ENCODE measurements at places on chromosomes 4 and X.

DNA sequence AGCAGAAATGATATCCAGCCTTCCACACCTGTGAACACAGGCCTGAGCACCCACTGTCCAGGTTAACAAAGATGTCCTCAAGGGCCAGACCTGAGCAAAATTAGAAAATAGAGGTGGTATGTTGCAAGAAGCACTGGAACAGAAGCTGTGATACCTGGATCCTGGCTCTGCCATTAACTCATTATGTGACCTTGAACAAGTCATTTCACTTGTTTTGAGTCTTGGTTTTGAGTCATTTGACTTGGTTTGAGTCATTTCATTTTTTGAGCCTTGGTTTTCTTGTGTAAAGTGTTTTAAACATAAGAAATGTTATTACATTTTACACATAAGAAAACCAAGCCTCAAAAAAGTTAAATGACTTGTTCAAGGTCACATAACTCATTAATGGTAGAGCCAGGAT, 2.9 kb upstream of the NWD2 start:
- DNase-seq: no peak

DNA sequence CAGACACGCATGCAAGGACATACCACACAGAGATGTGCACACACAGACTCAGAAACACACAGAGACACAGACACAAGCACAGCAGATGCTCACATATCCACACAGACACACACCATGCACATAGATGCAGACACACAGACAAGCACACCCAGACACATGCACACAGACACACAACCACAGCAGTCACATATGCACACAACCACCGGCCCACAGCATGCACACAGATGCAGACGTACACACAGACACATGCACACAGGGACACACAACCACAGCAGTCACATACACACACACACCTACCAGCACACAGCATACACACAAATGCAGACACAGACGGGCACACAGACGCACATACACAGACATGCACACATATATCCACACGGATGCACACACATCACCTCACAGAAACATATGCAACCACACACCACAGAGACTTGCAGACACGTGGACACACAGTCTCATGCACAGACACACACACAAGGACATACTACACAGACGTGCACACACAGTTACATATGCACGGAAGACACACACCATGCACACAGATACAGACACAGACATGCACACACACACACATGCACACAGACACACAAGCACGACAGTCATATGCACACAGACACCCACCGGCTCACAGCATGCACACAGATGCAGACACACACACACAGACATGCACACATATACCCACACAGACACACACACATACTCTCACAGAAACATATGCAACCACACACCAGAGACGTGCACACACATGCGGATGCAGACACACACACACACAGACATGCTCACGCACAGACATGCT, 25.2 kb upstream of the SLC25A6 start:
- no peak for DNase-seq

DNA sequence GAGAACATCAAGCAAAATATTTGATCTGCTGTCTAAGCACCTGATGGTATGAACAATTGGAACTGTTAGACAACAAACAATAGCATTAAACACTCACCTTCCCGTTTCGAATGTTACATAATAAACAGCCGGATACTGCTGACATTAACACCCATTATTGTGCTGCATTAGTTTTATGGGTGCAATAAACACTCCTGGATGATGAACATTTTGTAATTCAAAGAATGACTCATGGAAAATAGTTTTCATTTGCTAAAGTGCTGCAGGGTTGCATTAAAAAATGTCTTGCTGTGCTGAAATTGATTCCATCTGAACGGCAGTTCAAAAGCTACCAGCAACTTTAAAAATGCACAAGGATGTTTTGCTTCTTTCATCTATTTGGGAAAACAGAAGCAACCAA, 100.8 kb upstream of the SORBS2 start:
- DNase-seq: peak; percentile 78

GRCh38 chr4:143407474-143407873, 70.8 kb downstream of the GAB1 start:
- no peak for DNase-seq

DNA sequence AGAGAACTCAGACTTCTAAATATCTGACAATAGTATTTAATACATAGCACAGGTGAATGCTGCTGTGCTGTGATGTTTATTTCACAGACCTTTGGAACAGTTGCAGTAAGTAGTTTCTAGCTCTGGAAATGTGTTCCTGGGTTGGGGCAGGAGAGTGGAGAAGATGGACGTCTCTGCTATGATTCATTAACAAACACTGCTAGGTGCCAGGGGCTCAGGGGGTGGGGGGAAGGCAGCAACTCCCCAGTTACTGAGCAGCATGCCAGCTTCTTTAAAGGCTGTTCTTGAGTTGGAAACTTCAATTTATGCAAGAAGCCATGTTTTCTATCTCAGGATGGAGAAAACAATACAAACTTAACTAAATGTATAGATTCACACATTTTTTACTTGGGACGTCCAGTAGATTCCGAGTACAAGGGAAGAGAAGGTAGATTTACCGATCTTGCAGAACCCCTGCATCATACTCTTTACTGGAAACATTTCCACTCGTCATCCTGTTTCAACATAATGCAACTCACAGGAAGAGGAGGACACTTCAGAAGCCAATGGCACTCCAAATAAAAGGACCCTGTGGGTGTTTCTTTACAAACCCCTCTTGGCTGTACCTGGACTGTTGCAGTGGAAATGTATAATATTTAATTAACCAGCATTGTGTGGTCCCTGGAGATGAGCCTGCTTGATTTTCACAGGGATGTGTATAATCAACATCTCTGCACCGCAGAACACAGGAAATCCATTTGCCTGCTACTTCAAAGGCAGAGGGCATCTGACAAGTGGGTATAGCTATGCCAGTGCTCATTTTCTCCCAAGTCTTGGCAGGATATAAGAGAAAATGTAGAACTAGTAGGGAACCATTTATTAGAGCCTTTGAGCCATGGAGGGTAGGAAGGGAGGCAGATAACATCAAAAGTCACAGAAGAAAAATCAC, 171.4 kb downstream of the SH3KBP1 start:
- no peak for DNase-seq

- no peak for DNase-seq
Observed at GRCh38 chr4:38314663-38315062, 349.3 kb upstream of the KLF3 start.

- DNase-seq: no peak
Observed at GRCh38 chr4:108626056-108626455, 5.7 kb downstream of the RPL34 start.

GRCh38 chrX:130110379-130111219, at the start of gene ELF4:
TSS of gene ELF4 (minus strand) at chrX:130110497. CDS start at chrX:130081330, 29,167 bp downstream.
- peak; percentile 26 for DNase-seq

- DNase-seq: no peak
Observed at GRCh38 chr4:8274765-8275547, 5.4 kb downstream of the HTRA3 start.

DNA sequence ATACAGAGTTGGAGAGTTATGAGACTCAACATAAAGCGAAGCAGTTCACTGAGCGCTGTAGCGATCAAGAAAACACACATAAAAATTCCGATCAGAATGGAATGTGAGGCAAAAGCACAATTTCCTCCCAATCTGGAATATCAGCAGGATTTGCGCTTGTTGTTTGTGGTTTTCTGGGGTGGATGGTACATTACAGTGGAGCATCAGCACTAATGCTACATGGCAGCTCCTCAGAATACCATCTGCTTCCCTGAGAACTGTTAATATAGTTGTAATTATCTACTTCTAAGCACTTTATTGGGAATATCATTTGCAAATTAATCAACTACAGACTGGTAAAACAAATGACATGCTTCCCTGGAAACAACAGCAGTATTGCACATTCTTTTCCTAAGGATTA, 324.1 kb upstream of the PPARGC1A start:
- no peak for DNase-seq

DNA sequence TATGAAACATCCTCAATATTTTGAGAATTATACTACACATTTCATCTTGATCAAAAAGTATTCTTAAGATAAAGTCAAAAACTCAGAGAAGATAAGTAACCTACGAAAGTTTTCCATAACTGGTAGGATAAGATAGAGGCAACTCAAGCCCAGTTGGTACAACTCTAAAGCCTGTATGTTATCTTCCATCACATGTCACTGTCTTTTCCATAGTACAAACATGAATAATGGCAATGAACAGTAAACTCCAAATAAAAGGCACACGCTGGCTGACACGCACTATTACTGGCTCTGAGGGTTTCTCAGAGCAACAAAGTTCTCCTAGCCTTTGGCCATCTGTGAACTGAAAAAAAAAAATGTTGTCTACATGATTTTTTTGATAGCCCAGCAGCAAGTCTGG, 27.2 kb downstream of the LIN54 start:
- no peak for DNase-seq

GRCh38 chr4:88022289-88022688, 14.9 kb downstream of the PKD2 start:
- DNase-seq: no peak

DNA sequence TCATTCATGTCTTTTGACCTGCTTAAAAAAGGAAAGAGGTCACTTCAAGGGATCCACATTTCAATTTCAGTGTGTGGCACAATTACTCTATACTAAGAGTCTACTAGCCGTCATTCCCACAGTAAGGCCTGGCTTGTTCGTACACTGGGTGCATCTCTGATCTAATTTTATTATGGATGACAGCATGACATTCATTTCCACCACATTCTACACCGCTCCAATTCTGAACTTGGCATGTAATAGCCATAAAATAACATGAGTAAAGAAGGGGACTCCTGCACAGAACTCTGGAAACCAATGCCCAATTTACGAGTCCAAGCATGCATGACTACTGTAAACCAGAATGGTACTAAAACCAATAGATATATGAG, 51.1 kb downstream of the HAND2 start:
- DNase-seq: no peak

- DNase-seq: no peak
Observed at GRCh38 chr4:26345565-26345938, 24.7 kb downstream of the RBPJ start.

DNA sequence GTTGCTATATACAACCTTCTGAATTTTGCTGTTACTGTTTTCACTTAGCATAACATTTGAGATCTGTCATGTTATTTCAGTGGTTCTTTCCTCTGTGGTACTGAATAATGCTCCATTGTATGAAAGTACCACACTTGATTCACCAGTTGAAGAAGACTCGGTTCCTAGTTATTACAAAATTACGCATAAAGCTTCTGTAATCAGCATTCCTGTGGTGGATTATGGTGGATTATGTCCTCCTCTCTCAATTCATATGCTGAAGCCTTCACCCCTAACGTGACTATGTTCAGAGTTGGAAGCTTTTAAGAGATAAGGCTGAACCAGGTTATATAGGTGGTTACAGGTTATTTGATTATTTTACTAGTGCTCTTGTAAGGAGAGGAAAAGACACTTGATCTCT, 2143.5 kb upstream of the AGA start:
- no peak for DNase-seq

GRCh38 chr4:2823671-2824328, 19.8 kb upstream of the ADD1 start:
- no peak for DNase-seq

GRCh38 chrX:144849141-144849540, 398.2 kb upstream of the SPANXN1 start:
- DNase-seq: no peak

DNA sequence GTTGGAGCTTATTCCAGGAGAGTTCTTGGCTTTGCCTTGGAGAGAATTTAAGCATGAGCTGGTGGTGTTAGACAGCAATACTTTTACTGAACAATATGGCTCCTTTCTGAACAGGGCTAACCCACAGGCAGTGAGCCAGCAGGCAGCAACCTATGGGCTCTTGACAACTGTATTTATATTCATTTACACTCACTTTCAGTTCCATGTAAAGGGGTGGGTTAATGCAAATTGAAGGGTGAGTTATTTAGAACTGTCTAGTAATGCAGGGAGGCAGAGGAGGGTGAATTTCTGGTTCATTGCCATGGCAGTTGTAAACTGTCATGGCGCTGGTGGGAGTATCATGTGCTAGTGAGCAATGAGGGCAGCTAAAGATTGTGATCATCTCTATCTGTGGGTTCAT, 15.7 kb downstream of the FOXR2 start:
- DNase-seq: no peak

DNA sequence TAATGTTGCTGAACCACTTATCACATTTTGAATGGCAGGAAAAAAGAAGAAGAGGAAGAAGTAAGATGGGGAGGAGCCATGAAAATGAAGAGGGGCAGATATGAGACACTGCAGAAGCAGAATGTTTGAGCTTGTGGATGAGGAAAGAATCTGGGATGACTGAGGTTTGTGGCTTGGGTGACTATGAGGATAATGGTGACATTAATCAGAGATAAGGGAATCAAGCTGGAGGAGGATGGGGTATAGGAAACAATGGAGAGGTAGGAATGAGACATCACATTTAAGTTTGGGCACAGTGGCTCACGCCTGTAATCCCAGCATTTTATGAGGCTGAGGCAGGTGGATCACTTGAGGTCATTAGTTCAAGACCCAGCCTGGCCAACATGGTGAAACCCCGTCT, 19.1 kb upstream of the PHF8 start:
- DNase-seq: no peak

Measured in NCI-H1930 (cell line).